ENCODE measurements at places on chromosomes 2 and 18.

DNA sequence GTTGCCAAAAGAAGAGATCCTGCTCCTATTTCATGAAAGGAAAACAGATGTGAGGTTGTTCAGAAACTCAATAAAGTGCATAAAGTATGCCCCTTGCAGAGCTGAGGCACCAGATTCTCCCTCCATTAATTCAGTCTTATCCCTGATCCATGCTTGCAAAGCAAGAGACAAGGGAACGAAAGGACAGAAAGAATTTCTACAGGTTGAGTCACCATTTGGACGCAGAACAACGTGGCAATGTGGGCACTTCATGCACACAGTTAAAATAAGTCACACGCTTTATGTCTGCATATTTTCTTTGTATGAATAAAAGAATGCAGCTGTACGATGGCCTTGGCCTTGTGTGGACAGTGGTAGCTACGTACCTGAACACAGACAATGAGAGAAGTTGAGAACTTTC, 321.7 kb upstream of the REV1 start:
- no peak for DNase-seq

DNA sequence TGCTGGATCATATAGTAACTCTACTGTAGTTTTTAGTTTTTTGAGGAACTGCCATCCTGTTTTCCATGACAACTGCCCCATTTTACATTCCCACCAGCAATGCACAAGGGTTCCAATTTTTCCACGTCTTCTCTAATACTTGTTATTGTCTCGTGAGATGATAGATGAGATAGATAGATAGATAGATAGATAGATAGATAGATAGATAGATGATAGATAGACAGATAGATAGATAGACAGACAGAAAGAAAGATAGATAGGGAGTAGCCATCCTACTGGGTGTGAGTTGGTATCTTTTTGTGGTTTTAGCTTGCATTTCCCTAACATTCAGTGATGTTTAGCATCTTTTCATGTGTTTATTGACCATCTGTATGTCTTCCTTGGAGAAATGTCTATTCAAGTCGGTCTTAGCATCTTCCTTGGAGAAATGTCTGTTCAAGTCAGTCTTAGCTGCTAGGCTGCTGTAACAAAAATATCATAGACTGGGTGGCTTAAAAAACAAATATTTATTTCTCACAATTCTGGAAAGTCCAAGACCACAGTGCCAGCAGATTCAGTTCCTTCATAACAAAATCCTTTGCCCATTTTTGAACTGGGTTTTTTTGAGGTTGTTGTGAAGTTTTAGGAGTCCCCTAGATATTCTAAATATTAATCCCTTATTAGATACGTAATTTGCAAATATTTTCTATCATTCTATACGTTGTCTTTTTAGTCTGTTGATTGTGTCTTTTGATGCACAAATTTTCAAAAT, 98.5 kb downstream of the BIN1 start:
- DNase-seq: no peak

GRCh38 chr18:54529444-54529843, 61.6 kb upstream of the DYNAP start:
- DNase-seq: no peak

DNA sequence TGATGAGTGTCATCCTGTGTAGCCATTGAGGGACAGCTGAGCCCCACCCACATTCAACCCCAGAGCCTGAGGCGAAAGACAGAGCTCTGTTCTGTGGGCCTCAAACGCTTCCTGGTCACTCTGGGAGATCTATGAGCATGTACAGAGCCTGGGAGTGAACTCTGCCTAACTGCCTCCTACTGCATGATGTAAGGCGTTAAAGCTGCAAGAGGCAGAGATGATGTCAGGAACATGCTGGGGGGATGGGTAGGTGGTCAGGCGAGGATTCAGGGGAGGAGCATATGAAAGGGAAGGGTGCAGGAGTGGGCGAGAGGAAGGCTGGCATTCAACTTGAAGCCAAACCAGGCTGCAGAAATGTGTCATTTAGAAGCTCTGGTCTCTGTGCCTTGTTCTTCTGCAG, 181.0 kb downstream of the TFCP2L1 start:
- no peak for DNase-seq

DNA sequence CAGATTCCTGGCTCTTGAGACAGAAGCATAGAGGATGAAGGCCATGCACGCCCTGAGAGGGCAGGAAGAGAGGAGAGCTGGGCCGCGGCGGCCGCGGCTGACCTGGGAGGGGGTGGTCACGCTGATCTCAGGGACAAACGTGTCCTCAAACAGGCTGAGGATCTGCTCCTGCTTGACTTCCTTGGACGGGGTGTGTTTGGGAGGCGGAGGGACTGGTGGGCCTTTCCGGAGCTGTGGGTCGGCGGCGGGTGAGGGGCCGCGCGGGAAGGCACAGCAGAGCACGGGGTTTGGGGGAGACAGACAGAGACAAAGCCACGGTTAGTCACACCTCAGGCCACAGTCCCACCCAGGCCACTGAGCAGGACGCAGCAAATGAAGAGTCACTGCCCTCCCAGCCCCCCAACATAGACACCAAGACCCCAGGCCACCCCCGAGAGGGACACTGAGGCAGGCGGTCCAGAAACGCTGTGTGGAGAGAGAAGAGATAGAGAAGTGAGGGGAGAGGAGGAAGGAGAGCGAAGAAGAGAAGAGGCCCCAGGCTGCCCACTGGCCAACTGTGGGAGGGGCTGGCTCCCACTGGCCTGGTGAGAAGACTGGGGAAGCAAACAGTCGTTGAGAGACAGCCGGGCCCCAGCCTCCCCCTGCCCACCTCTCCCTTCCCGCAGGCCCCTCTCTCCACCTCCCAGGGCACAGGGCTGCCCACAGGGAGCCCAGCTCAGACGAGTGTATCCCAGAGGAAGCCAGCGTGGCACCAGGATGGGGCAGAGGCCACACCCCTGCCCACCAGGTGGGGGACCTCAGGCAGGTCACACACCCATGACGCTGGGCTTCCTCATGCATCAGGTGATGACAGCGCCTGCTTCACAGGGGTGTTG, 49.3 kb downstream of the BIN1 start:
- no peak for DNase-seq

- no peak for DNase-seq
These were observed 150.4 kb downstream of the MTX2 start for GRCh38 chr2:176419591-176420071.

Measured in activated CD8-positive, alpha-beta memory T cell treated with anti-CD3 and anti-CD28 coated beads for 24 hours (primary cell).